PC-9 (cell line): ENCODE measurements at places on chromosomes 5 and 9.

DNA sequence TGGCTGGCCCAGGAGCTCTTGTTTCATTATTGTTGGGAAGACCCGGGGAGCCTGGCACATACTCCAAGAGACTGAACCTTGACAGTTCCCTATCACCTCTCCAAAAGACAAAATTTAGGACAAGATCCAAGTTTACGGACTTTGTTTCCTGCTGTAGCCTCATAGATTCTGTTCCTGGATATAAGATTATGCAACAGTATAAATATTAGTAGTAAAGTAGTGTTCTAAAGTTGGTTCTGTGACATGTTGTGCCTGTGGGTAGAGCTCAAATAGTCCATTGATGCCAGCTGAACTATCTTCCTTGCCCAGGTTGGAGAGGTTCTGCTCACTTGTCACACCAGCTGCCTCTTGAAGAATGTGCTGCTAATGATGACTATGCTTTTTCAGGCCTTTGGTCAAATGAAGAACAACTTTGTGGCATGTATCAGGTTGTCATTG, 430.2 kb downstream of the DMAC1 start:
- DNase-seq = no peak

GRCh38 chr9:114263853-114264510, 58.9 kb upstream of the ORM1 start:
- no peak for DNase-seq

- no peak for DNase-seq
Observed at GRCh38 chr5:180122875-180123274, 51.3 kb upstream of the RNF130 start.

GRCh38 chr5:132871459-132872284, 1.8 kb upstream of the LEAP2 start:
- DNase-seq = no peak

DNA sequence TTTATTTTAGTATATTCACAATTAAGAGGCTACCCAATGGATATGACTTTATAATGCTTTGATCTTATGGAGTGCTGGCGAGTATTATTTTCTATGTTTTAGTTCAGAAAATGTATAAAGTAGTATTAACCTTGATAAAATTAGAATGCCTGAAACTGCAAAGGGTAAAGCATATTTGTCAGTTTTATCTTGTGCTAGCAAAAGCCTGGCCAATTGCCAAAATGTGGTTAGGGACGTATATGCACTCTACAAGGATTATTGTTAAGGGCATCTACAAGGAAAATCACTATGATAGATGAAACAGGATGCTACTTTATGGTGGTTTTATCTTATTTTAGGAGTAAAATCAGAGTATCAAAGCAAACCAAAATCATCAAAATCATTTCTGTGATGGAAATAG, 281.7 kb downstream of the CCDC171 start:
- DNase-seq = no peak

DNA sequence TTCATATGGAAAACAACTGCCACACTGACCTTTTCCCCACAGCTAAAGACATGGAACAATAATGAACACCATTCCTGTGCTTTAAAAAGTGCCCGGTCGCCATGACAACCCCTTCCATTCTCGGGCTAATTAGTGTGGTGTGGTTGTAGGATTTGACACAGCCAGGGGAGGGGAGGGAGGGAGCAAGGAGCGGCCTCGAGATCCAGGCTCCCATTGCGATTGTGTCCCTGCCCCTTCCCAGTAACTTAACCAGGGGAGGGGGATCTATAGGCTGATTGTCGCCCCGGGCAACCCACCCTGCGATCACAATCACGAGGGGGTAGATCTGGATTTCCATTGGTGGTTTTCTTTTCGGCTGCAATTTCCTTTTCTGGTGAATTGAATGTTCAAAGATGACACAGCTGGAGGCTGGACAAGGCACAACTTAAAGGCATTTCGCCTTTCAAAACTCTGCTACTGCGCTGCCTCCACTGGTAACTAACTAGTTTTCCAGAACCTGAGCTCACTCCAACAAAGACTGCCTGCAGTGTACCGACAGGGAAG, 96.7 kb upstream of the RETREG1 start:
- no peak for DNase-seq

DNA sequence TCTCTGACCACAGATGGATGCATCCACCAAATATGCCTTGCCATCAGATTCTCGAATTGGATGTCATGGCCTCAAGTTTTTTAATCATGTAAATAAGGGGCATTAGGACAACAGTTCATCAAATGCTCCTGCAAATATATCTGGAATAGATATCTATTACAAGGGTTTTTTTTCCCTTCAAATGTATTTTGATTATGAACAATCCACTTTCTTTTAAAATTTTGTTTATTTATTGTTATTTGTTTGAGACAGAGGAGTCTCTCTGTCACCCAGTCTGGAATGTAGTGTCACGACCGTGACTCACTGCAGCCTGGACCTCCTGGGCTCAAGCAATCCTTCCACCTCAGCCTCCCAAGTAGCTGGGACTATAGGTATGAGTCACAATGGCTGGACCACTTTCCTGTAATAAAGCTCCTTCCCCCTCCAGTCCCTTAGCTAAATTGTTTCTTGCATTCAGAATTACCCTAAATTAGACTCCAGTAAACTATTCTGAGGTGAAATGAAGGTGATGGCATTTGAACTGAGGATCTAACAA, 1412.1 kb downstream of the EFNA5 start:
- no peak for DNase-seq

DNA sequence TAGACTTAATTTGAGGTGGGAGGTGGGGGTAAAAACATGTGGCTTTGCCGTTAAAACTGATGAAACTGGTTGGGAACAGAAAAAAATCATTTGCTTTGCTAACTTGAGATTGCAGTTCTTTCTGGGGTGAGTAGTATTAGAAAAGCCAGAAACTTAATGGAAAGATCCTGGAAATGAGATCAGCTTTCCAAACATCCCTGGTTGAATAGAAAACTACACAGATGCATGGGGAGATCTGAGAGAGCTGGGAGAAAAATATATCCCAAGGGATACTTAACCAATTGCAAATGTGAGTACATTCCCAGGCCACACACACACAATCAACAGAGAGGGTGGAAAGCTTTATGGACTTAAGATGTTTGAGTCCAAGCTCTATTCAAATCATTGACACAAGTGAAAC, 222.3 kb downstream of the YTHDC2 start:
- DNase-seq = no peak

DNA sequence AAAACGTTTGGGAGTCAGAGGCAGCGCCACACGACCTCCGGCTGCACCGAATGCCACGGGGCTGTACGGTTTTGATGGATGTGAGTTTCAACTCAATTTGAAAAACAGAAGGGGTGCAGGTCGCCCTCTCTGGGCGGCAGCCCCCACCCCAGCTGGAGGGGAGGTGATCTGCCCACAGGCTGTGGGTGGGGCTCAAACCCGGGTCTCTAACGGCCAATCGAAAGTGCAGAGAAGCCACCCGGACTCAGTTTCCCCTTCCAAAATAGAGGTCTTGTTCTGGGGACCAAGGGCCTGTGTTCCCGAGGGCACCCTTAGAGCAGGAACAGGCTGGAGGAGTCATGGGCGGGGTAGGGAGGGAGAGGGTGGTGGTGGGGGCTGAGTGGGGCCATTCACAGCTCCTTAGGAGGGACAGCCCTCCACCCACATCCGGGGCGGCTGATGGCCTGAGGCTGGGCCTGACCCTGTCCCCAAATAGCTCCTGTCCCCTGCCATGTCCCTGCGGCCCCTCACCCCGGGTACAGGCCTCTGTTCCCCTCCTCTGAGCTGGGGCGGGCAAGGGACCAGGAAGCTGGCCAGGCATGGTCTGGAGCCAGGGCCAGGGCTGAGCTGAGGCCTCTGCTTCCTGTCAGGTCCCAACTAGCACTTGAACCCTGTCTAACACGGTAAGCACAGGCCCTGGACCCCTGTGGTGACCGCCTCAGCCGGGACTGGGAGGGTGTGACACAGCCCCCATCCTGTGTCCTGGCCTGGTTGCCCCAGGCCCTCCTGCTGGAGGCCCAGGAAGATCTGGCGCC, 22.6 kb upstream of the NOTCH1 start:
- DNase-seq = peak; percentile 68

- no peak for DNase-seq
Observed at GRCh38 chr9:138006576-138007233, 129.1 kb downstream of the CACNA1B start.

- no peak for DNase-seq
Observed at GRCh38 chr9:71144495-71144894, 23.1 kb upstream of the TRPM3 start.

GRCh38 chr5:41508696-41509398, 1.6 kb downstream of the PLCXD3 start:
- DNase-seq = no peak

GRCh38 chr9:30348904-30349303, 2035.5 kb upstream of the ACO1 start:
- no peak for DNase-seq

DNA sequence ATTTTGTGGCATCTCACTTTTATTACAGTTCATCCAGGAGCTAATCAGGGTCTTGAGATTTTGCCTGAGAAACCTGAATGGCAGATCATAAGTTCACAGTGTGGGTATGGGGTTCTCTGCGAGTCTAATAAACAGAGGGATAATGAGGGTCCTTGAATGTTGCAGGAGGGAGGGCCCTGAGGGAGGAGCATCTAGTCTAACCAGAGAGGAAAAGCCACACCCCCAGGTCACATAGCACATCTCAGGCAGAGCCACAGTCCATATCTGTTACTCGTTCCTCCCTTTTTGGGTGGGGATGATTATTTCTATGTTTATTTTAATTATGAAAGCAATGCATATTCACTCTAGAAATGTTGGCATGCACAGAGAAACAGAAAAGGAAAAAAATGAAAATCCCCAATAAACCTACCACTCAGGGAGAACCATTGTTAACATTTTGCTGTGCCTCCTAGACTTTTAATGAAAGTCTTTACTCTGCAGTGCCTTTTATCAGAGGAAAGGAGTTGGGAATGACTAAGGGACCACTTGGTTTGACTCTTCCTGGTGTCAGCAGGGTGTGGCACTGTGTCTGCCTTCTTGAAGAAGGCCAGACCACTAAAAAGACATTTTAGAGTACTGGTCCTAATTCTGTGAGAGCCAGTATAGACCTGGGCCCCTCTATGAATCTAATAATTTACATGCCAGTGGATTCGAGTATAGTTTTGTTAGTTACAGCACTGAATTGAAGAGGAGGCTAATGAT, 2.8 kb downstream of the GALNT12 start:
- DNase-seq = no peak

- DNase-seq = no peak
Observed at GRCh38 chr9:136240941-136241340, 4.7 kb downstream of the QSOX2 start.

GRCh38 chr5:117195076-117195475, 620.5 kb upstream of the SEMA6A start:
- no peak for DNase-seq

DNA sequence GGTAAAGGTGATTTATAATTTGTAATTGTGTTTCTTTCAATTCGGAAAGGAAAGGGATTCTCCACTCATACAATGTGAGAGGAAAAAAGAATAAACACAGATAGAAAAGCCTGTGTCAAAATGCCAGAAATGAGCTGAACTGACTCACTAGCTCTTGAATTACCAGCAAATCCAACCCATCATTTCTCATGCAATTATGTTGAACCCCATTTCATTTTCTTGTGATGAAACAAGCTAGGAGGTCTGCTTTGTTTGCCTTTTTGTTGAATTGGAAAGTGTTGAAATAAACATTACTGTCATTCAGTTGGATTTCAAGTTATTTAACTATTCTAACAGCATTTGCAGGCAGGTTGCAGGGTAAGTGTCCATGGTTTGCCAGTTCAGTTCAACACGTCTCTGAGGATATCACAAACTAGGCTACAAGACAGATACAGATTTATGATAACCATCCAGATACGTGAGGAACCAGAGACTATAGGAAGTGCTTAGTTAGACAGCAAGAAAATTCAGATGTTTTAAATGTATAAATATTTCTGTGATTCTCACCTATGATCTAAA, 547.2 kb downstream of the MAT2B start:
- DNase-seq = no peak

DNA sequence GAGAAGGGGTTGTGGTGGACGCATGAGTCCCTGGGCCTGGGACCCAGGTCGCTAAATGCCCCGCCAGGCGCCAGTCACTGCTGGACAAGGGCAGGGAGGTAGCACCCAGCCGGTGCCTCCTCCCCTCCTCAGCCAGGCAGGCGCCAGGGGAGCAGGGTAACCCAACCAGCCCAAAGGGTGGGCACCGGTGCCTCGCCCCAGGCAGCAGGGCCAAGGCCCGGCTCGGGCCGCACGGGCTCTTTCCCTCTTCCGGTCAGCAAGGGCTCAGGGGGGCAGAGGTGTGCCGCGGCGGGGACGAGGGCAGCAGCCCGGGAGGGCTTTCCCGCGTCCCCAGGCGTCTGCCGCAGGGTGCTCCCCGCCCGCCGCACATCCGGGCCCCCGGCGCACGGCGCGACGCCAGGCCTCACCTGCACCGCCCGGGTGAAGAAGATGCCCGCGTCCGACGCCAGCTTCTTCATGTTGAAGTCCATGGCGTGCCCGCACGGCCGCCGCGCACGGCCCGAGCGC, 393 bp downstream of the SH3GLB2 start:
- peak; percentile 85 for DNase-seq

GRCh38 chr5:131542723-131543122, 92.3 kb downstream of the RAPGEF6 start:
- DNase-seq = no peak

DNA sequence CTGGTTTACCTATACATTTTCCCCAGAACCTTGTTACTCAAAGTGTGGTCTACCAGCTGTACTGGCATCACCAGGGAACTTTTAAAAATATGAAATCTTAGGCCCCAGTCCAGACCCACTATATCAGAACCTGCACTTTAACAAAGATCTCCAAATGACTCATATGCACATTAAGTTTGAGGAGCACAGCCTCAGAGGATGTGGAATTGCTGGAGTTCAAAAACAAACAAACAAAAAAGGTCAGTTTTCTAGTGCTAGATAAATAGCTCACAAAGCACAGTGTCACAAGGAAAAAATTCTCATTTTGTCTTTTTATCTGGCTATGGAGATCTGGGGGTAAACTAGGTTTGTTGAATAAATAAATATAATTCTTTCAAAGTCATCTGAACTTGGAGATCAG, 68.9 kb upstream of the ANKRD55 start:
- no peak for DNase-seq

GRCh38 chr5:86546582-86546981, 71.2 kb upstream of the COX7C start:
- no peak for DNase-seq

DNA sequence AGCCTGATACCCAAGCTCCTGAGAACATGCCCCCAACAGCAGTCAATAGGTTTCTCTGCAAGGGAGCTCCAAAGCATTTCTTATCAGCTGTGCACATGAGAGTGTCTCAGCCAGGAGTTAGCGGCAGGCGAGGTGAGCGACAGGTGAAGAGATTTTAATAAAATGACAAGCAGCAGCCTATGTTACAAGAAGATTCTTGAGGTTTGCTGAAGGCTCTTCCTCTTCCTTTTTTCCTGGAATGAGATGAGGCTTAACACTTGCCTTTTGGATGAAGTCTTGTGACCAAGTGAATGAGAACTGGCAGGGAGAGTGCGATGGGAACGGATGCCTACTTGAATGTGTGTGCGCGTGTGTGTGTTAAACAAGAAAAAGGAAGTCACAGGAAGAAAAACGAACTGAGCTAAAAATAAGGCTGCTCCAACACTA, 76.1 kb downstream of the SHB start:
- DNase-seq = no peak

GRCh38 chr9:76490249-76490990, 31.4 kb downstream of the GCNT1 start:
- no peak for DNase-seq

- DNase-seq = peak; percentile 52
Observed at GRCh38 chr5:159459951-159460538, 129.8 kb upstream of the IL12B start.
